Activated CD8-positive, alpha-beta T cell treated with anti-CD3 and anti-CD28 coated beads for 36 hours (primary cell): ENCODE measurements at places on chromosomes 12 and 14. TPM values are rescaled to one million over a fixed set of nuclear protein-coding genes. Genes with fewer than 3 reads are reported as not detected.

DNA sequence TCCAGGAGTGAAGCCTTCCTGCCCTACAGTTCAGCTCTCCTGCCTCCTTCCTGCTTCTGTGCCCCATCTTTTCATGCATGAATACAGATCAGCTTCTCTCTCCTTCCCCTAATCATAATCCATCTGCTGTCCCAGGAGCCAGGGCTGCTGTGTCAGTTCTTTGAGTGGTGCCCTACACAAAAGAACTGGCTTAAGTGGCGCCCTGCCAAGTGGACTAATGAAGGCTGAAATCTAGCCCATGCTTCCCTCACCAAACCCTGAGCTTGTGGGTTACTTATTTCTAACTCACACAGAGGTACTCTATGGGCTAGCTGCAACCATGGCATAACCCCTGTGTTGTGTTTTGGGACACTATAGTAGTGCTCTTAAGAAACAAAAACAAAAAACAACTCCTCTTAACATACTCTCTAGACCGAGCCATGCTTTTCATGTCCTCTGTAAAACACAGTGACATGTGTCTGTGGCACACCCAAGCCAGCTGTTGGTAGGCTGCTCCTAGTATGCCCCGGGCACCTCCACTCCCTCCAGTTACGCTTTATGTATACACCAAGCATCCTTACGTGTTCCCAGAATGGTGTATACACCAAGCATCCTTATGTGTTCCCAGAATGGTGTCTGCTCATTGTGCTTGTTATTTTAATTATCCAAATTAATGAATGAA lies 19.3 kb upstream of the ETV6 start:
- DNase-seq = no peak
- no peaks in the 10 kb centered on the region for H3K4me1 ChIP-seq
- no peak overlapping the region for H3K27ac ChIP-seq

The GZMB gene
- 1,751 TPM for total RNA-seq

- peaks cover 3% of the 10 kb centered on the region for H3K4me1 ChIP-seq
- H3K4me3 ChIP-seq = no peak overlapping the region
- H3K27ac ChIP-seq = no peak overlapping the region
- DNase-seq = no peak
- peaks cover 19% of the 10 kb centered on the region for H3K27me3 ChIP-seq
- no peaks in the 10 kb centered on the region for H3K36me3 ChIP-seq
Measured at GRCh38 chr14:105126981-105127329, 41.6 kb downstream of the JAG2 start.

GRCh38 chr14:62307844-62308243 lies 545.6 kb downstream of the SNAPC1 start:
- no peaks in the 10 kb centered on the region for H3K27me3 ChIP-seq
- no peaks in the 10 kb centered on the region for H3K4me1 ChIP-seq
- H3K36me3 ChIP-seq = no peaks in the 10 kb centered on the region
- no peak for DNase-seq
- H3K4me3 ChIP-seq = no peak overlapping the region
- no peak overlapping the region for H3K27ac ChIP-seq

DNA sequence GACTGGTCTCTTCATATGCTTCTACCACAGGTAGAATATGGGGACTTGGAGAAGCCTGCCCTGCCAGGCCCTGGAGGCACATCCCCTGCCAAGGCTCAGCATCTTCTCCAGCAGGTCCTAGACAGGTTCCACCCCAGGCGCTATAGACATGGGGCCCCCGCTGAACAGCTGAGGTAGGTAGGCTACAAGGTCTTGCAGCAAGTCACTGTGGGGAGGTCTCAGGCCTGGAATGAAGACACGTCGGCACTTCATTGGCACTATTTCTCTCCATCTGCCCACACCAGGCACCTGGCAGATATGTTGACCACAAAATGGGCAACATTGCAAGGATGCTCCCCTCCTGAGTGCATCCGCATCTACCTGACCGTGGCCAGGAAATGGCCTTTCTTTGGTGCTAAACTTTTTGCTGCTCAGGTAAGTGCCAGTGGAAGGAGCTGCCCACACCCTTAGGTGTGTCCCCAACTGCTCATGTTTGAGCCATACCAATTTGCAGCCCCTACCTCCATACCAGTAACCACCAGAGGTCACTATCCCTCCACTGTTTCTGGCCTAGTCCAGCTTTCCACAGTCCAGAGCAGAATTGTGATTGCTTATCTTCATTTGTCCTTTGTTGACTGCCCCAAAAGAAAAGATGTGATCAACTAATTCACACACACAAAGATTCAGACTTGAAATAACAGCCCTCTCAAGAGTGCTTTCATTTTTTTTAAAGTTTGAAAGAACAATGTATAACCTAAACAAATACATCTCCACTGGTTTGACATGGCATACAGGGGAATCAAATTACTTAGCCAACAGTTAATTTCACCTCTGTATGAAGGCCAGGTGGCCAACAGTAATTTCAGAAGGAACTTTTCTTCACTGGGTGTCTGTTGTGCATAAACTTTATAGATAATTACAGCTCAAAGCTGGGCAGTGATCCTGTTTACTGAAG lies 16.1 kb downstream of the PIGH start:
- no peaks in the 10 kb centered on the region for H3K4me1 ChIP-seq
- DNase-seq = peak; percentile 39
- H3K27ac ChIP-seq = no peak overlapping the region
- H3K27me3 ChIP-seq = no peaks in the 10 kb centered on the region
- no peak overlapping the region for H3K4me3 ChIP-seq
- no peaks in the 10 kb centered on the region for H3K36me3 ChIP-seq

GRCh38 chr14:89324501-89325298 lies 92.3 kb downstream of the FOXN3 start:
- no peak overlapping the region for H3K27ac ChIP-seq
- H3K4me3 ChIP-seq = no peak overlapping the region
- peaks cover 42% of the 10 kb centered on the region for H3K36me3 ChIP-seq
- peaks cover 49% of the 10 kb centered on the region for H3K4me1 ChIP-seq
- peak; percentile 33 for DNase-seq

The SLC7A8 gene
- total RNA-seq = 1.5 TPM

DNA sequence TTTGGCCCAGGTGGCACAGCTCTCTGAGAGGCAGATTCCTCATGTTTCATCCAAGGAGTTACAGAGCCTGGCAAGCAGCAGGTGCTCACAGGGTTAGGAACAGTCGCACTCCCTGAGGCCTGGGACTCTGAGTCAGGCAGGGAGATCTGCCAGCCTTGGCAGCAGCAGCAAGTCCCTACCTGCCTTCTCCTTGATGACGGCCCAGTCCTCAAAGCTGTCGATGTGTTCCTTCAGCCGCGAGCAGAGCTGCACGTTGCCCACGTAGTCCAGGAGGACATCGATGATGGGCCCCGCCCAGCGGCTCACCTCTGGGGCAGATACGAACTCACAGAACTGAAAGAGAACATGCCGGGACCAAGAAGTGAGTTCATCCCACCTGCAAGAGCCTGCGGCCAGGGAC lies 10.4 kb downstream of the FAM181A start:
- H3K27me3 ChIP-seq = peaks cover 20% of the 10 kb centered on the region
- H3K4me1 ChIP-seq = peaks cover 12% of the 10 kb centered on the region

DNA sequence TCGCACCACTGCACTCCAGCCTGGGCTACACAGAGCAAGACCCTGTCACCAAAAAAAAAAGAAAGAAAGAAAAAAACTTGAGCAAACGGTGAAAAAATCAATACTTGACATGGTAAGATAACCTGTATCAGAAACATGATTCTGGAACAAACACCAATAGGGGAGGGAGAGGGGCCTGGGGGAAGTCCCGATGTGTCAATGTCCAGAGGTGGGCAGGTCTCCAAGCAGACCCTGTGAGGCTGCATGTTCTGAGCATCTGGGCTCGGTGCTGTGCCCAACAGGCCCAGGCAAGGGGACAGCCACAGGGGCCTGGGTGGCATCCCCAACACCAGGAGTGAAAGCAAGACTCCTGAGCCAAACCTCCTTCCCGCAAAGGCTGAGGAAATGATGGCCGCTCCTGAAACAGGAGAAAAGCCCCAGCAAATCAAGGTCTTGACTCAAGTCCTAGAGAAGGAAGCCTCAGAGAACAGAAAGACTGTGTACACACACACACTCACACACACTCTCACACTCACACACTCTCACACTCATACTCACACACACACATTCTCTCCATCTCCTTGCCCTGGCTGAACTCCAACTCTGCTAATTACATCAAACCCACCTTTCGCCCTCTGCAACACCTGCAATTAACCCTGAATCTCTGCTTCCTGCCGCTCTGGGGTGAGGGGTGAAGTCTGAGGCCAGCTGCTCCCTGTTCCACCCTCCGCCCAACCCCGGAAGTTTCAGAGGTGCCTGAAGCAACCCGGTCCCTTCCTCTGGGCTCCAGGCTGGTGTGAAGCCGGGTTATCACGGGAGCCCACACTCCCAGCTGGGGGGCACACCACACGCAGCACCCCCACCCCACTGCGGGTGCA lies 20.4 kb downstream of the CCDC88C start:
- DNase-seq = peak; percentile 80
- H3K36me3 ChIP-seq = peaks cover 46% of the 10 kb centered on the region
- peak overlapping the region; percentile 95 for H3K27ac ChIP-seq
- peaks cover 89% of the 10 kb centered on the region for H3K4me1 ChIP-seq
- H3K27me3 ChIP-seq = no peaks in the 10 kb centered on the region

GRCh38 chr12:91940826-91941570 lies 204.6 kb downstream of the BTG1 start:
- H3K36me3 ChIP-seq = no peaks in the 10 kb centered on the region
- no peak for DNase-seq
- H3K27me3 ChIP-seq = no peaks in the 10 kb centered on the region
- H3K4me3 ChIP-seq = no peak overlapping the region

GRCh38 chr12:8088574-8088973 lies 6.5 kb downstream of the NECAP1 start:
- peak overlapping the region; percentile 52 for H3K4me3 ChIP-seq
- no peaks in the 10 kb centered on the region for H3K27me3 ChIP-seq
- peak overlapping the region; percentile 94 for H3K27ac ChIP-seq
- peaks cover 45% of the 10 kb centered on the region for H3K4me1 ChIP-seq
- DNase-seq = peak; percentile 67

The NPFF gene
- total RNA-seq = not detected

The LETMD1 gene
- total RNA-seq = 71.6 TPM

DNA sequence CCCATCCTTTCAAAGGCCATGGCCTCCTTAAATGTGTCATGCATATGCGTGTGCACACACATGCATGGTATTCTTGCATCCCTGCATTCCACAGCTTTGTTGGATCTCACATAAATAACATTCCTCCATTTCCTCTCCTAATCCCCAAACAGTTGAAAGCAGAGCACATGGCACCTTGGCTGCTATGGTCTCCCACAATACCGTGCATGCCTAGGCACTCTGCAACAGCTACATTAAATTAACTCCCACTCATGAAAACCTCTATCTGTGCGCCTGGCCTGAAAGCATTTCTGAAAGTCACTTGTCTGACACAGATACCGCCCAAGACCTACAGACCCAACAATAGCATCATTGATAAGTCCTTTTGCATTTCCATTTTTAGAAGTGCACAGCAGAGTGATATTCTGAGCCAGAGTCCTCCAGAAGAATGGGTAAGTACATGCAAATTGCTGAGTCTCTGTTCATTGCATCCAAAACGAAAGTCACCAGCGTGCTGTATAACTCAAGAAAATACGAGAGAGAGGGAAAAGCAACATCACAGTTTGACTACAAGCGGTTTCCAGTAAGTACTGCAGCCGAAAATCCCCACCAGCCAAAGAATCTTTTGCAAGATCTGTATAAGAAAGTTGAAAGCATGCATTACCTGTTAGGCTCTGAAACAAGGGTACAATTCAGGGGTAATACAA lies 436 bp downstream of the ASB2 start:
- H3K4me1 ChIP-seq = peaks cover 81% of the 10 kb centered on the region
- H3K4me3 ChIP-seq = peak overlapping the region; percentile 45
- no peaks in the 10 kb centered on the region for H3K27me3 ChIP-seq
- no peak for DNase-seq
- H3K27ac ChIP-seq = peak overlapping the region; percentile 91

DNA sequence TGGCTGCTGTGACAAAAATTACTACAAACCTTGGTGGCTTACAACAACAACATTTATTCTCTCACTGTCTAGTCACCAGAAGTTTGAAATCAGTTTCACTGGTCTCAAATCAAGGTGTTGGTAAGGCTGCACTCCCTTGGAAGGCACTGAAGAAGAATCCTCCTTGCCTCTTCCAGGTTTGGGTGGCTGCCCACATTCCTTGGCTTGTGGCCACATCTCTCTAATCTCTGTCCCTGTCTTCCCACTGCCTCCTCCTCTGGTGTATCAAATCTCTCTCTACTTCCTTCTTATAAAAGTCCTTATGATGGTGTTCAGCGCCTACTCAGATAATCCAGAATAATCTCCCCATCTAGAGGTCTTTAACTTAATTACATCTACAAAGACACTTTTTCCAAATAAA lies 31.0 kb downstream of the PLCZ1 start:
- H3K36me3 ChIP-seq = no peaks in the 10 kb centered on the region
- H3K27ac ChIP-seq = no peak overlapping the region
- no peaks in the 10 kb centered on the region for H3K4me1 ChIP-seq
- H3K27me3 ChIP-seq = no peaks in the 10 kb centered on the region
- no peak overlapping the region for H3K4me3 ChIP-seq

DNA sequence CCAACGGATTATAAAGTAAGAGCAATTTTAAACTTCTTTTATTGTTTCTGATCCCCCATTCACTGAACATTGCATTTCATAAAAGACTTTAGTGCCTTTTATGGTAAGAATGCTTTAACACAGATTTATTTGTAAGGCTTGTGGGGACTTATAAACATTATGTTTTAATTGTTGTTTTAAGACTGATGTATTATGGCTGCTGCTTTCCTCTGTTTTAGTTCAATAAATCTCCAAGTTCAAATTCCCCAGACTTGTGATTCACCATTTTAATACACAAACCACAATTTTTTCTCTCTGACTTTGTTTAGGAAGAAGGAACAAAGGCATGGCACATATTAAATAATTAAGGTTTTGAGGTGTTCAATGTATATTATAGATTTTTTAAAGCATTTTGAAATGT lies 753.3 kb downstream of the SLC6A15 start:
- DNase-seq = no peak
- no peaks in the 10 kb centered on the region for H3K36me3 ChIP-seq
- H3K4me1 ChIP-seq = no peaks in the 10 kb centered on the region
- no peaks in the 10 kb centered on the region for H3K27me3 ChIP-seq

DNA sequence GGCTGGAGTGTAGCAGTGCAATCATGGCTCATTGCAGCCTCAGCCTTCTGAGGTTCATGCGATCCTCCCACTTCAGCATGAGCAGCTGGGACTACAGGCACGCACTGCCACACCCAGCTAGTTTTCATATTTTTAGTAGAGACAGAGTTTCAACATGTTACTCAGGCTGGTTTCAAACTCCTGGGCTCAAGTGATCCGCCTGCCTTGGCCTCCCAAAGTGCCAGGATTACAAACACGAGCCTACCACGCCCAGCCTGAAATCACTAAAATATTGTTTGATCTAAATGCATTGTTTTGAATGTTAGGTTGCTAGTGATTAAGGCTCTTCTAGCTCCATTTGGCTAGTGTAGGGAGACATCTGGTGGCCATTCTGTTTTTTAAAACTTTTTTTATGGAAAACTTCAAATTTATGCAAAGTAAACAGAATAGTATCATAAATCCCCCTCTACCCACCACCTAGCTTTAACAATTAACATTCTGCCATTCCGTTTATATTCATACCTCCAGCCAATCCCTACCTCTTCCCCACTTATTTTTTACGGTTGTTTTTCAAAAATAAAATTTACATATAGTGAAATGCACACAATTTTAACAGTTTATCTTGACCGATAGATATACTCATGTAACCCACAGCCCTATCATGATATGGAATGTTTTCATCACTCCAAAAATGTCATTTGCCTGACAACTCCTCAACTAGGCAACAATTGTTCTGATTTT lies 37.8 kb downstream of the MYO1H start:
- DNase-seq = no peak
- H3K4me1 ChIP-seq = no peaks in the 10 kb centered on the region
- peaks cover 19% of the 10 kb centered on the region for H3K27me3 ChIP-seq
- H3K27ac ChIP-seq = no peak overlapping the region
- H3K36me3 ChIP-seq = no peaks in the 10 kb centered on the region

The GALNT6 gene
- 22.3 TPM for total RNA-seq
